NCI-H146 (cell line): ENCODE measurements at places on chromosomes 16 and 17.

DNA sequence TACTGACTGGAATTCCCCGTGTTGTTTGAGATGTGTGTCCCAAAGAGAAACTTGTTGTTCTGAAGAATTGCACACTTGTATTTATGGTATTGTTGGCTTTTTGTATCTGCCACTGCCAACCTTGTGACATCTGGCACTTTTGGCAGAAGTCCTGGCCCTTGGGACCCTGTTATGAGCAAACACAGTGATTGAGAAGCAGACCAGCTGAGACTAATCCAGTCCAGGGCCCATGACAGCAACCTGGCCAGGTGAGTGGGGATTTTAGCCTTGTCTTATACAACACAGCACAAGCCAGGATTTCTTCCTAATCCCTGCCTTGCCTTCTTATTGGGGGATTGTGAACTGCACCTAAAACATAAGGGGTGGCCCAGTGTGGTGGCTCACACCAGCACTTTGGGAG is 80.0 kb downstream of the NTN1 start:
- DNase-seq = no peak

DNA sequence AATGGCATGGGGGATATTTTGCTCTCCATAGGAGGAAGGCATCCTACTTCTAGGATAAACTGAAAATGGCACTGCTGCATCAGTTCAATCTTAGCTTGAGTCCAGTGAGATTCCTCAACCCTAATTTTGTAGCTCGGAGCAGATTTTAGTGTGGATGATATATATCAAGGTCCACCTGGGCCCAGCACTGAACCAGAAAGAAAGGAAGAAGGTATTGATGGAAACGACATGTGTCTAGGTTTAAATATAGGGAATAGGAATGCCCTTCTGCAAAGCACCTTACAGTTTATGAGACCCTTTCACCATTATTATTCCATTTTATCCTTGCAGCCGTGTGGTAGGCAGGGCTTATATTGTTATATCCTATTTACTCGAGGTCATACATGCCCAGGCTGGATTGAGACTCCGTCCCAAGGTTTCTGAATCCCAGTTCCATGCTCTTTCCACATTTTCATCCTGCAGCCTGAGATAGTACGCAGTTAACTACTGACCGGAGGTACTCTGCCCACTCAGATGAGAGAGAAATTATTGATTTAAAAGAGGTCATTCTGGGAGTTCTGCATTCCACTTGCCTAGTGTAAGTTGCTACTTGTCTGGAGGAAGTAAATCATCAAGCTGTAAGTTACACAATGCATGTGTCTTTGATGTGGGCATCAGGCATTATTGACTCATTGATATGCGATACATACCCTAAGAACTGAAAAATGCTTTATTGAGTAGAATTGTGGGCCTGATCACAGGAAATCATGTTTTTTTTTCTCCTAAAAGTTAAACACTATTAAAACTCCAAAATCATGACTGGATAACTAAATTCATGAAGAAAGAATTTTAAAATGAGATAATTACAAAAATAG is 10.1 kb downstream of the KRT39 start:
- no peak for DNase-seq

- peak; percentile 34 for DNase-seq
Measured at GRCh38 chr17:57946798-57947358, 8.3 kb downstream of the CUEDC1 start.

GRCh38 chr17:65697661-65698060 is 136.2 kb upstream of the AXIN2 start:
- no peak for DNase-seq

GRCh38 chr17:64006361-64007088 is 8.4 kb downstream of the PRR29 start:
- DNase-seq = no peak
